Motor neuron (in vitro differentiated cells): ENCODE measurements at places on chromosomes 1 and 21. TPM values are rescaled to one million over a fixed set of nuclear protein-coding genes. Genes with fewer than 3 reads are reported as not detected.

DNA sequence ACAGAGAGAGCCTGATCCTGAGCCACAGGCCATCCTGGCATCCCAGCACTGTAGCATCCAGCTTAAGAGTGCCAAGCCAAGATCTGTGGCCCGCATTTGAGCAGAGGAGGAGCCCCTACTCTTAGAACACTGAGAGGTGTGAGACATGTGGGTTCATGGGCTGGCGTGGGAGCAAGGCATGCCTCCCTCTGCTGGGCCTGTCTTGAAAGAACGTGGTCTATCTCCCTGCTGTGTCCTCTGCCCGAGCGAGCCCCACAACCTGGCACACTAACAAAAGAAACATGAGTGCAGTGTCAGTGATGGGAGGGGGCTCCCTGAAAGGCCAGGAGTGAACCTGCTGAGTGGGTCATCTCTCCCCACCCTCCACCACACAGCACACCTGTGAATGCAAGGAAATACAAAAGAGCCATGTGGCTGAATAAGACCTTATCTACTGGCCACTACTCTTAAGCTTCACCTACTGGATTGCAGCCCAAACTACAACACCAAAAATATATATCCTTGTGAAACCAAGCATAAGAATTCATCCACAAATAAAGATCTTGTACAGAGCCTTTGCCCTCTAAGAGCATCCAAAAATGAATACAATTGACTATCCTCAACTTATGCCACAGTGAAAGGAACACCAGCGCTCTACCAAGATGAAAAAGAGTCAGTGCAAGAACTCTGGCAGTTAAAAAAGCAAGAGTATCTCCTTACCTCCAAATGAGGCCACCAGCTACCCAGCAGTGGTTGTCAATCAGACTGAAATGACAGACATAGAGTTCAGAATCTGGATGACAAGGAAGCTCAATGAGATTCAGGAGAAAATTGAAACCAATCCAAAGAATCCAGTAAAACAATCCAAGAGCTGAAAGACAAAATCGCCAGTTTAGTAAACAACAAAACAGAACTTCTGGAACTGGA lies 259.4 kb upstream of the DAB1 start:
- no peak for ATAC-seq

DNA sequence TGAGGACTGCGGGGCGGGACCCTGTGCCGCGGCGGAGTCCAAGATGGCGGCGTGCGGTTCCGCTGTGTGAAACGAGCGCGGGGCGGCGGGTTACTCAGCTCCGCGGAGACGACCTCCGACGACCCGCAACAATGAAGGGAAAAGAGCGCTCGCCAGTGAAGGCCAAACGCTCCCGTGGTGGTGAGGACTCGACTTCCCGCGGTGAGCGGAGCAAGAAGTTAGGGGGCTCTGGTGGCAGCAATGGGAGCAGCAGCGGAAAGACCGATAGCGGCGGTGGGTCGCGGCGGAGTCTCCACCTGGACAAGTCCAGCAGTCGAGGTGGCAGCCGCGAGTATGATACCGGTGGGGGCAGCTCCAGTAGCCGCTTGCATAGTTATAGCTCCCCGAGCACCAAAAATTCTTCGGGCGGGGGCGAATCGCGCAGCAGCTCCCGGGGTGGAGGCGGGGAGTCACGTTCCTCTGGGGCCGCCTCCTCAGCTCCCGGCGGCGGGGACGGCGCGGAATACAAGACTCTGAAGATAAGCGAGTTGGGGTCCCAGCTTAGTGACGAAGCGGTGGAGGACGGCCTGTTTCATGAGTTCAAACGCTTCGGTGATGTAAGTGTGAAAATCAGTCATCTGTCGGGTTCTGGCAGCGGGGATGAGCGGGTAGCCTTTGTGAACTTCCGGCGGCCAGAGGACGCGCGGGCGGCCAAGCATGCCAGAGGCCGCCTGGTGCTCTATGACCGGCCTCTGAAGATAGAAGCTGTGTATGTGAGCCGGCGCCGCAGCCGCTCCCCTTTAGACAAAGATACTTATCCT lies 430 bp downstream of the RBM15 start:
- peak; percentile 1 for ATAC-seq

DMRTA2 gene
- total RNA-seq, result not detected in 2 replicates

DNAJB4 gene
- 39.3 and 40.8 TPM in 2 replicates for total RNA-seq

CD34 gene
- 0.20 and 0.22 TPM in 2 replicates for total RNA-seq

PEAR1 gene
- 0.41 and 0.62 TPM in 2 replicates for total RNA-seq

CFHR4 gene
- not detected in 2 replicates for total RNA-seq

DNA sequence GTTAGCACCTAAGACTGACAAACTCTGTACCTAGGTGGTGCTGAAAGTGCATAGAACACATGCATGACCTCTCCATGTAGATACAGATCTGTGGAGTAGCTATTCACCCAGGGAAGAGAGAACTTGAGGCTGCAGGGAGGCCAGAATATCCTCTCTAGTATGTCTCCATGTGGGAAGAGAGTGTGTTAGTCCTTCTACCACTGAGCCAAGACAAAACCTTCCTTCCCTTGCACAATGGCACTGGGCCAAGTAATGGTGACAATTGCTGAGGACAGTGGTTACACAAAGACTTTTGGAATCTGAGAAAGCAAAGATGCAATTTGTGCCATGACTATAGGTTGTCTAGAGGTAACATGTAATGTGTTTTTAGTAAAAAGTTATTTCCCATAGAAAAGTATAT lies 52.3 kb downstream of the C1orf198 start:
- no peak for ATAC-seq

LINGO4 gene
- 0.23 and 0.28 TPM in 2 replicates for total RNA-seq

- ATAC-seq, result no peak
Measured at GRCh38 chr1:27253596-27253995, 19.2 kb downstream of the WDTC1 start.

CDC42BPA gene
- total RNA-seq, result 43.3 and 89.0 TPM in 2 replicates

DNA sequence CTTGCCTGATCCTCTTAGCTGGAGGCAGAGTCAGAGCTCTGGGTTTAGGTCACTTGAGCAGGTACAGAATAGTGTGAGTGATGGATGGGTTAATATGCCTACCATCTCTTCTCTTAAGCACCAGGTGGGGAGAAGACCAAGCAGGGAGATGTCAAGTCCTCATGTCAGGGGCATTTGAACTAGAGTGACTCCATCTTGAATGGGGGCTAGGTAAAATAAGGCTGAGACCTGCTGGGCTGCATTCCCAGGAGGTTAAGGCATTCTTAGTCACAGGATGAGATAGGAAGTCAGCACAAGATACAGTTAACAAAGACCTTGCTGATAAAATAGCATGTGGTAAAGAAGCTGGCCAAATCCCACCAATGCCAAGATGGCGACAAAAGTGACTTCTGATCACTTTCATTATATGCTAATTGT lies 77.4 kb upstream of the BTG3 start:
- ATAC-seq, result no peak

DNA sequence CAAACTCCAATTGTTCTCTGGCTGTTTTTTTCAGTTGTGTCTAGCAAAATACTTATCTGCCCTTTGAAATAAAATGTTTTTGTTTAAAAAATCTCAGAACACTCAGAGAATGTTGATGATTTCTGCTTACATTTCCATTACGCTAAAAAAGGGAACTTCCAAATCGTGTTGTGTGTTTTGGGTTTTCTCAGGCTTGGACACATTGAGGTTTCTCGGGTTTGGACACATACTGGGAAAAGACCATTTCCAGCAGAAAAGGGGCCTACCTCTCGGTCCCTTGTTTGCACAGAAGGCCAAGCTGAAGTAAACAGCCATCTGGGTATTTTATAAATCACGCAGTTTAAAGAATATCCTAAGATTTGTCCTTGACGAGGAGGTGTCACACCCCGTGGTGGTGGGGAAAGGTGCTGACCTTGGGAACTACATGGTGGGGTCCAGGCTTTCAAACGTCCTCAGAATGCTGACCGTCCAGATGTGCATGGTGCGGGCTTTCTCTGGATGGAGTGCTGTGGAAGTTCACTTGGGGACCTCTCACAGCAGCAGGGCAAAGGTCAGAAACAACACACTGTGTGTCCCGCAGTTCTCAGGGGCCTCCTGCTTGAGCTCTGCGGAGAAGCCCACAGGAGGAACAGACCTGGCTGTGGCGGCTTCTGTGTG lies 67.8 kb downstream of the SLC37A1 start:
- no peak for ATAC-seq

NKAIN1 gene
- 14.3 and 22.5 TPM in 2 replicates for total RNA-seq

TNFRSF18 gene
- 0.38 TPM in 1 of 2 replicates, not detected in the other for total RNA-seq

- ATAC-seq, result no peak
Measured at GRCh38 chr1:109322974-109323373, 16.2 kb upstream of the MYBPHL start.

DNA sequence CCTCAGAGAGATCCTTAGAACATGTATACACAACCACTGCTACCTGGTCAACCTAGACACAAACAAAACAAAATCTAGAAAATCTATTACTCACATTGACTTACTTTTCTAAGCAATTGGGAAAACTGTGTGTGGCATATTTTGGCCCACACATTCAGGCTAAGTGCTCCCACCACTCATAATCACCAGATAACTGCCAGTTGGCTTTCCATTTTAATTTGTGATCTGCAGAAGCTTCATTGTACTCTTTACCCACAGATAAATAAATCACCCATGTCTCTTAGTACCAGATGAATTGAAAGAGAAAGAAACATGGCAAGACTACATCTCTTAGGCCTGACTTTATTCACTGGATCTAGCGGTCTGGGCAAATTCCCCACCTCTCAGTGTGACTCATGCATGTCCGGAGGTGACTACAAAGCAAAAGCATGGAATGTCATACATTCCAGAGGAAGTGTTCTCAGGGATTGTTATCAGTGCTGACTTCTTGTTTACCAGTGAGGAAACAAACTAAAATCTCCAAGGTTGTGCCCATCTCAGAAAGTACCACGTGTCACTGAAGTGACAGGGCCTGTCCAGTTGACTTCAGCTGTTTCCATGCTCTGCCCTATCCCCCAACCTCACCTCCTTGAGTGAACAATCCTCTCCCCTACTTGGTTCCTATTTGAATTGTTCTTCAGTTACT lies 52.4 kb upstream of the BCL10 start:
- ATAC-seq, result peak; percentile 36

FCRL3 gene
- total RNA-seq, result 0.11 TPM in 1 of 2 replicates, not detected in the other

PTPN7 gene
- total RNA-seq, result 0.50 and 0.78 TPM in 2 replicates

DNA sequence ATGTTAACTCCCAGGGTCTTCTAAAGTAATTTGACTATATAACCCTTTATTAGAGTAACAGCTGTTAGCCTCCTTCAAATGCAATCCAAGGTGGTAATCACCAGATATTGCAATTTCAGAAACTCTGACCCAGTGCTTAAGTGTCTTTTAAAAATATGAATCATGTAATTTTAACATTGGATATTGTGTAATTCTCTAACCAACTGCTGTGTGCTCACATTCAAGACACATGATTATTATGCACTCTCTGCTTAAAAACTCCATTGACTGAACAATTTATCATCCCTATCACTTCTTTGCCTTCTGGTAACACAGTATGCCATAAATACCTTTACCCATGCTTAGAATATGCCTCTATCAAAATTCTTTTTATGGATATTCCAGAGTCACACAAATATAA lies 537.4 kb upstream of the RGS18 start:
- ATAC-seq, result no peak

GRCh38 chr1:109977657-109978378 lies 6.7 kb upstream of the AHCYL1 start:
- no peak for ATAC-seq

GRCh38 chr1:234303231-234303630 lies 70.0 kb upstream of the COA6 start:
- no peak for ATAC-seq

- ATAC-seq, result no peak
Measured at GRCh38 chr1:67465375-67465774, 35.2 kb upstream of the SERBP1 start.

DNA sequence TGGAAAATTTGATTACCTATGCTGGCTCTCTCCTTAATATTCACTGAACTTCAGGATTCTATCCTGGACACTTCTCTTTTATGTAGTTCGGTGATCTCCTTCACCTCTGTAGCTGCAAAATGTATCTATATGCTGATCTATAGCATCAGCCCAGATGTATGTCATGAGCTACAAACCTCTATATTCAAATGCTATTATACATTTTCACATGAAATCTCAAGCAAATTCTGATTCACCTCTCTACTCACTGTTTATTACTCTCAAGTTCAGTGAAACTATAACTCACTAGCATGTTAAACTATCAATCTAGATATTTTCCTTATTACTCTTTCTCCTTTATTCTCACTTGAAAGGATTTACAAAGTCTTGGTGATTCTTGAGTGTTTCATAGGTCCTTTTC lies 52.2 kb downstream of the PTPRC start:
- ATAC-seq, result no peak

GRCh38 chr1:89519779-89520358 lies 4.8 kb upstream of the LRRC8B start:
- peak; percentile 9 for ATAC-seq

GRCh38 chr1:212432661-212433576 lies at the start of gene NENF:
Gene NENF (plus strand): TSS chr1:212432920. CDS start chr1:212432944, 24 bp downstream.
- ATAC-seq, result peak; percentile 96

PTGER3 gene
- total RNA-seq, result 6.3 and 7.1 TPM in 2 replicates

CDA gene
- total RNA-seq, result not detected in 2 replicates

DNA sequence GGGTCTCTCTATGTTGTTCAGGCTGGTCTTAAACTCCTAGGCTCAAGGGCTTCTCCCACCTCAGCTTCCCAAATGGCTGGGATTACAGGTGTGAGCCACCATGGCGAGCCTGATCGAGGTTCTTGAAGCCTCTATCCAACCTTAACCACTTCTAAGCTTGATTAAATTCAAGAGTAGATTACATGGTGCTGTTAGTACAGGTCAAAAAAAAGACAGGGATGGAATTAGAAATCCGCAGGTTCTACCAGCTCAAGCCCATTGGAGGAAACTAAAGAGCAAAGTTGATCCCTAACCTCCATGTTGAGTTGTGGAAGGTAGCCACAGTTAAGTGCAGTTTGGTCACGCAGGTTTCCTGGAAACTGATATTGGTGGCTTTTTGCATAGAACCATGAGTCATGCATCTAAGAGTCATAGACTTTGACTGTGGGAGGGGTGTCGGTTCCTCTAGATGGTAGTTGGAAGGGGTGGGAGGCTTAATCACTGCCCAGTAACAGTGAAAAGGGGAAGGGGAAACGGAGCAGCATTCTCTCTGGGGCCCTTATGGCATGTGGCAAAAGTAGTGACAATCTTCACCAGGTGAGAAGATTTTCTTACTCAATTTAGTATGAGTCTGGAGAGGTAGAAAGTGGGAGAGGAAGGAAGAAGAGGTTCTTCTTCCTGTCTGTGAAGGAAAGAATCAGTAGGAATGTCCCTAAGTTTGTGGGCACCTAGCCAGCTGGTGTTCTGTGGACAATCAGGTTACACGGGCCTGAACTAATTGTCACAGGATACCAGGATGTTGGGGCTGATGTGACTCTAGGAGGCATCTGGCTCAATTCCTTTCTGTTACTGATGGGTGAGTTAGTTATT lies 7.0 kb downstream of the CD53 start:
- ATAC-seq, result no peak

DNA sequence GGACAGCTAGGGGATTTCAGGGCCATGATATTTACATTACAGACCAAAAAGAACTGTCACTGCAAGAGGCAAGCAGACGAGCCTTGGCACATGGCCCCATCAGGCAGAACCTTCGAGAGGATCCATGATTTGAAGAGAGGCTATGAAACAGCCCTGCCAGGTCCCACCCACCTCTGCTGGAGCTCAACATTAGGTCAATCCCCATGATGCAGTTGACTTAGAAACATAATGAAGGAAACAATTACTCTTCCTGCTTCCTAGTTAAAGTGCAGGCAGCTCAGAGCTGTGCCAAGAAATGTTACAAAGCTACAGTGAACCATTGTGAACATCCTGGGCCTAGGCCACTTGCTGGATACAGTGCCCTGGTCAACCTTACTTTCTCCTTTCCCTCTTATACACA lies 41.7 kb upstream of the PTCH2 start:
- ATAC-seq, result peak; percentile 86

LCE2B gene
- total RNA-seq, result not detected in 2 replicates
